ENCODE measurements at places on chromosomes 16 and 17. TPM values are rescaled to one million over a fixed set of nuclear protein-coding genes. Genes with fewer than 3 reads are reported as not detected.
A peak's percentile ranks its signal among the peaks of the same experiment; 100 is the strongest.

DNA sequence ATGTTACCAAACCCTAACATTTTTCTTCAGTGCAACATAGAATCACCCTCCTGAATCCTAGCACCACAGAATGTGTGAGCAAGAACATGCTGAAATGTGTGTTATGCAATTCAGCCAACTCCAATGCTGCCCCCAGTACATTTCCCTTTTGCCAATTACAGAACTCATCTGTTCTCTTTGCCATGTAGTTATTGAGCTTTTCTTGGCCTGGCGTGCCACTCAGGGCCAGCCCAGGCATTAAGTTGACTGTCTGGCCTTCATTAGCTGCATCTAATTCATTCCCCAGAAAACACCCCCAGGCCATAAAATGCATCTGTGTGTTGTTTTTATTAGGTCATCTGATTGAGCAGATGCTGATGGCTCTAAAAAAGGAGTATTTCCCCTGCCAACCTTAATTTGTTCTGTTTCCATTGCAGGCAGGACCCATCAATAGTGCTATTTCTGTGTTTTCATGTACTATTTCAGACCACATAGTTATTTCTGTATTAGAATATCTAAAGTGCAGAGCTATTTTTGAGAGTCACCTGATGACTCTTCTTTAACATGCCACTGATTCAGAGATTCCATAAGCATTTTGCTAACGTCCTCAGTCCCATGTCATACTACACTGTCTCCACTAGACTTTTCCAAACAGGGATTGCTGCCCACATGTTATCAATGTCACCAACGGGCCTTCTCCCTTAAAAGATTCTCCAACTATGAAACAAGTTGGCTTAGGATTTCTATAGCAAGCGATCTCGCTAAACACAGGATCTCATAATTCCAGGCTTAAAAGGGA lies 969.7 kb downstream of the CDH11 start:
- no peak overlapping the region for H3K27ac ChIP-seq
- no peaks in the 10 kb centered on the region for H3K4me1 ChIP-seq

- DNase-seq, result no peak
- peaks cover 5% of the 10 kb centered on the region for H3K36me3 ChIP-seq
Measured at GRCh38 chr16:70680495-70681381, 5.1 kb downstream of the MTSS2 start.

GRCh38 chr17:30103921-30104320 lies 12.7 kb upstream of the NSRP1 start:
- no peaks in the 10 kb centered on the region for H3K36me3 ChIP-seq
- H3K4me3 ChIP-seq, result no peak overlapping the region
- DNase-seq, result no peak
- no peaks in the 10 kb centered on the region for H3K27me3 ChIP-seq
- H3K4me1 ChIP-seq, result peaks cover 2% of the 10 kb centered on the region
- H3K27ac ChIP-seq, result no peak overlapping the region

GRCh38 chr16:52209227-52209626 lies 337.7 kb downstream of the TOX3 start:
- no peak for DNase-seq
- H3K27ac ChIP-seq, result no peak overlapping the region
- no peaks in the 10 kb centered on the region for H3K36me3 ChIP-seq

- no peaks in the 10 kb centered on the region for H3K27me3 ChIP-seq
- H3K36me3 ChIP-seq, result peaks cover 3% of the 10 kb centered on the region
- peak overlapping the region; percentile 79 for H3K27ac ChIP-seq
- peak overlapping the region; percentile 52 for H3K4me3 ChIP-seq
- peaks cover 3% of the 10 kb centered on the region for H3K4me1 ChIP-seq
Measured at GRCh38 chr16:1707193-1707790, 1.3 kb downstream of the MAPK8IP3 start.

- no peaks in the 10 kb centered on the region for H3K4me1 ChIP-seq
- no peak overlapping the region for H3K27ac ChIP-seq
- DNase-seq, result no peak
- H3K4me3 ChIP-seq, result no peak overlapping the region
Measured at GRCh38 chr17:72861811-72862210, 230.7 kb downstream of the SLC39A11 start.

The IKZF3 gene
- total RNA-seq, result 3.9 TPM

The RHBDL1 gene
- 5.4 TPM for total RNA-seq
